Panc1 (cell line): ENCODE measurements at places on chromosomes 2 and 18. TPM values are rescaled to one million over a fixed set of nuclear protein-coding genes. Genes with fewer than 3 reads are reported as not detected.

The PELI1 gene
- total RNA-seq: 6.7 TPM

The TNFAIP6 gene
- not detected for total RNA-seq

The MC4R gene
- not detected for total RNA-seq

The SERPINB12 gene
- not detected for total RNA-seq

The RNASEH1 gene
- total RNA-seq: 43.7 TPM

The MYOM1 gene
- total RNA-seq: 0.92 TPM

The DNMT3A gene
- total RNA-seq: 29.3 TPM

The SLC14A1 gene
- 1.2 TPM for total RNA-seq

The MAP3K19 gene
- not detected for total RNA-seq

The LYG1 gene
- total RNA-seq: 0.23 TPM

The SULT1C2 gene
- 0.31 TPM for total RNA-seq

The GCG gene
- 0.31 TPM for total RNA-seq

The DSG3 gene
- 0.03 TPM for total RNA-seq

The MAL gene
- total RNA-seq: 1.3 TPM

The TEKT4 gene
- 0.26 TPM for total RNA-seq

The CFAP65 gene
- total RNA-seq: 0.33 TPM

The EVX2 gene
- total RNA-seq: not detected
